ENCODE measurements at places on chromosomes 1 and 21.

DNA sequence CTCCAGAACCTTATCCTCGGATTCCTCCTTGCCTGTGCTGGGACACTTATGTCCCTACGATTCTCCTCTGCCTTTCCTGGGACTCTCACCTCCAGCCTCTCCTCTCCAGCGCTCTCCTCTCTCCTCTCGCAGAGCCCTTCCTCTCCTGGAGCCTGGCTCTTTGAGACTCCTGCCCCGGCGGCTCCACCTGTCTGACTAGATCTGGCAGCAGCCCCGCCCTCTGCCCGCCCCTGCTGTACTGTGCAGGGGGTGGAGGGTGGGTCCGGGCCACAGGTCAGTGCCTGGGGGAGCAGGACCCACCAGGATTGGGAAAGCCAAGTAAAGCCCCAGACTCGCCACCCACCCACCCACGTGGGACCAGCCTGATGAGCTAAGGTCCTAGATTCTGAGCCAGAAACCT lies 1.6 kb downstream of the ELOVL1 start:
- no peak for DNase-seq

GRCh38 chr1:211089536-211089935 lies 44.4 kb downstream of the KCNH1 start:
- DNase-seq: no peak

DNA sequence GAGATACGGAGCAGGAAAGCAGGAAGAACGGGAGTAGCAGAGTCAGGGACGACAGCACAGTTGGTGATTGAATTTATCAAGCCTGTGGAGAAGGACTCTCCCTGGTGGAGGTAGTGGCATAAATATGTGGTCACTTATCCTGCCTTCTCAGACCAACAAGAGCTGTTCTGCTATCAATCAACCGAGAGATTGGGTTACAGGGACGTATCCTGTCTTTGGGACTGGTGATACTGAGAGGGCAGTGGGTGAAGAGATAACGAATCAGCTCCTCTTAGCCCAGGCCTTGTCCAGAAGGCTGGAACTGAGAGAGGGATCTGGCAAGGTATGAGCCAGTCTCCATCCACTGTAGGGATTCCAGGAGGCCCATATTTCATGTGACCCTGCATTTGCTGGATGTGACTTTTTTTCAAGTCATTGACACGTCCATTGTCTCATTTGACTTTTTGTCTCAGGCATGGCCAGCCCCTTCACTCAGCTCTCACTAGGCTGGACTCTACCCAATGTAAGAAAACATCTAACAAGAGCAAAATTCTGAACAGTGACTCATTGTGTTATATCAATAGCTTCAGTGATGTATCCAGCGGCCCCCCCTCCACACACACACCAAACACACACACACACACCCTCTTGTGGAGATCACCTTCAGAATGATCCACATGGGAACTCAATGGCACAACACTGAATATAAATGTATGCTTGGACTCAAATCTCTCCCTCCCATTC lies 11.3 kb downstream of the C1orf116 start:
- DNase-seq: no peak

GRCh38 chr1:14280909-14281308 lies 317.6 kb upstream of the KAZN start:
- peak; percentile 85 for DNase-seq

GRCh38 chr1:238745069-238745468 lies 641.3 kb upstream of the CHRM3 start:
- DNase-seq: no peak

DNA sequence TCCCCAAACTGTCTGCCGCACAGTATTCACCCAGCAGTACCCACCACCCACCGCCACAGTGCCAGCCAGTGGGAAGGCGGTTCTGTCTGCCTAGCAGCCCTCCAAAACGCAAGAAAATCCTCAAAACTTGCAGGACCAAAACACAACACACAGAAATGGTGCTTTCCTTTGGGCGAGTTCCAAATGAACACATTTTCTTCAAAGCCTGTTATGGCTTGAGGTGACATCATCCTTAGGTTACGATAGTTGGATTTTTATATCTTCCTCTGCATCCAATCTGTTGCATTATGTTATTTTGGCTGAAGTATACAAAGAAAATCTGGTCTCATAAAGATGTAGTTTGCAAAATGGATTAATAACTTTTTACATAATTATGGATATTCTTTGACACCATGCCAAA lies 8.4 kb upstream of the SPRR3 start:
- no peak for DNase-seq

DNA sequence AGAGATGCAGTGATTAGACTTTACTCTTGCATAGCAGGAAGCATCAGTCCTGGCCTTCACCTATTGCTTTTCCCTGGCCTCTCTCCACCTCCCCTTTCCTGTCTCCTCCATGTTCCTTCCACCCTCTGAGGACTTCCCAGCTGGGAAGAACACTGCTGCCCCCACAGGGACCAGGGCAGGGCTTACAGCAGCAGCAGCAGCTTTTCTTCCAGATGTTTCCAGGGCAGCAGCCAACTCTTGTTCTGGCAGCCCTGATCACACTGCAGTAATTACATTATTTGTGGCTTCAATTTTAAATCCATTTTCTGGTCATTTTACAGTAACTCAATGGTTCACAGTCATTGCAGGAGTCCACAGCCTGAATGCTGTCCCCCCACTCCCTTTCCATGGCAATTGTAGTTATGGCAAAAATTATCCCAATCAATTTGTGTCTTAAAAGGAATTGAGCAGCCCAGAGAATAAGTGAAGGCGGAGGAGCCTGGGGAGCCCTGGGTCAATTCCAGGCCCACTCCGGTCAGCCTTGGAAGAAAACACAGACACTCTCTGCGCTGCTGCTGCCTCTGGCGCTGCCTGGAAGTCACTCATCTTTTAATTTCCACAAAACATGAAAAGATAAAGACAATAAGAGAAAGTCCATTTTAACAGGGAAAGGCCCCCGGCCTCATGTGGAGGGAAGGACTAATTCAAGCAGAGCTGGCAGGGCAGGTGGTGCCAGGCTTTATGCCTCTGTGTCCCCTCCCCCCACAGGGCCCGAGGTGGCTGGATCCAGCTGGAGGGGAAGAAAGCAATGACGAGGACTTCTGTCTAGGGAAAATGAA lies 148.6 kb downstream of the GRIK3 start:
- no peak for DNase-seq

- no peak for DNase-seq
Observed at GRCh38 chr1:71399594-71399993, 318.8 kb upstream of the ZRANB2 start.

DNA sequence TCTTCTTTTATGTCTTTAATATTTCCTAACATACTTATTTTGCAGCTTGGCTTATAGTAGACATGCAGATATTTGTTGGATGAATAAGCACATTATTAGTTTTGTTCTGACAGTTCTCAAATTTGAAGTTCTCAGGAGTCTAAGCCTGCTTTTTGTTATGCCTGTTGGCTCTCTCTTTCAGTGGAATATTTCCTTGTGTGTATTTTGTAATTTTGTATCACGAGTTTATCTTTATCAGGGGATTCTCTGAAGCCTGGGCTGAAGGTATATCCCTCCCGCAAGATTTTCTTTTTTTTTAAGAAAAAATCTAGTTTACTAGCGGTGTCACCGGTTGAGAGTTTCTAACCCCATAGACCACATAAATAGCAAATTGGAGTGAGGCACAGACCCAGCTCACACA lies 105.9 kb downstream of the RGL1 start:
- DNase-seq: no peak

- DNase-seq: no peak
Observed at GRCh38 chr1:19533626-19534025, 48.3 kb upstream of the CAPZB start.

GRCh38 chr1:214823311-214824117 lies 220.5 kb downstream of the CENPF start:
- no peak for DNase-seq

GRCh38 chr21:40540216-40540615 lies 306.7 kb downstream of the DSCAM start:
- no peak for DNase-seq

GRCh38 chr21:31354122-31354521 lies 10.1 kb upstream of the TIAM1 start:
- DNase-seq: no peak

DNA sequence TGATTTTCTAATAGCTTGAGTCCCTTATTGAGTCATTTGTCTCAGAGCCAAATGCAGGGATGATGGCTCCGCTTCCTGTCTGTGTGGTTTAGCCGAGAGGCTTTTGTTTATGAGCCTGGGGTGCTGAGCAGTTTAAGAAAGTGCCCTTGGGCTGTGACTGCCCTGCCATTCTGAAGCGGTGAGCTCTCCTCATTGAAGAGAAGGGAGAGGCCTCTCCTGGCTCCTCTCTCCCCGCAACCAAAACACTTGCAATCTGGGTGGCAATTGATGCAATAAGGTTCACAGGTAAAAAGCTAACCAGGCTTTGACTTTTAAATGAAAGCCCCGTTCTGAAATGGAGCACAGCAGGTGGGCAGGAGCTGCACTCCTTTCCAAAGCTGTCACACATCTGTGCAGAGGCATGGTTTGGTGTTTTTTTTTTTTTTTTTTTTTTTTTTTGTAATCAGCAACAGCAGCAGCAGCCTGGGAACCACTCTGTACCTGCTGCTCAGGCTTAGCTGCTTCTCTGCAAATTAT lies 403.7 kb downstream of the SIPA1L2 start:
- peak; percentile 49 for DNase-seq

GRCh38 chr1:210291786-210292230 lies 36.9 kb upstream of the HHAT start:
- DNase-seq: no peak

DNA sequence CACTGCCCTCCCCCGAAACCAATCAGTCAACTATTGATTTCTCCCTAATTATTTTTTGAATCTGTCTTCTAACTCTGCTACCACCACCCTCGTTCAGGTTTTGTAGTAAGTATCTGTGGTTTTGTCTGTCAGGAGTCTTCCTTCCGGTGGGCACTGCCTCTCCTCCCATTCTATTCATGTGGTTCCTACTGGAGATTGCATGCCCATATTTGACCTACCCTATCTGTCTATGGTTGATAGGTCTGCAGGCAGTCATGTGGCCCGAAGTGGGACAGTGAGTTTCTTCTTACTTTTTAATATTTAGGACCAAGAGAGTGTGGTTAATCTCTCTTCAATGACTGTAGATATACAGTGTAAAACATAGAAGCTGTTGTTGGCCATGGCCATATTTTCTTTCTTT lies 17.8 kb upstream of the MAST2 start:
- DNase-seq: no peak

- no peak for DNase-seq
Observed at GRCh38 chr1:216826214-216826613, 103.0 kb upstream of the ESRRG start.

DNA sequence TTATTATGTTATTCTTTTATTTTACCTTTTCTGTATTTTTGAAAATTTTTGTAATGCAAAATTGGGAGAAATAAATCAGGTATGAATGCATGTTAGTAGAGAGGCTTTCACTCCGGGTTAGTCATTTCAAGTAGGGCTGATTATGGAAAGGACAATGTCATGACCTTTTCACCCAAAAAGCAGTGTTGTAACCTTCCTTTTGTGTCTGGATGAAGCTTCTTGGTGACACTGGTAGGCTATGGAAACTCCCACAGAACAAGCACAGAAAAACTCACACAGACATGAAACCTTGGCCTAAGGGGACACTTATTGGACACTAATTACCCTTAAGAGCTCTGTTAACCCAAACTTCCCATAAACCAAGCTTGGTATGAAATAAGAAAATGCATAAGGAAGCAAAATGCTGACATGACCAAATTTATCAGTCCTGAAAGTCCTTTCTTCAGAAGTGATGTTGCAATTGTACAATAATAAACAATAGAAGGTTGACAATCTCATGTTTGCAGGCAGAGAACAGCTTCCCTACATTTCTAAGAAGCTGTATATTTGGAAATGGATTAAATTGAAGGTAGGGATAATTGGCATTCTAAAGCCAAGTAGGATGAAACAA lies 70.0 kb upstream of the KCNJ15 start:
- DNase-seq: peak; percentile 9

- DNase-seq: no peak
Observed at GRCh38 chr1:53460666-53461322, 1.6 kb downstream of the DMRTB1 start.

DNA sequence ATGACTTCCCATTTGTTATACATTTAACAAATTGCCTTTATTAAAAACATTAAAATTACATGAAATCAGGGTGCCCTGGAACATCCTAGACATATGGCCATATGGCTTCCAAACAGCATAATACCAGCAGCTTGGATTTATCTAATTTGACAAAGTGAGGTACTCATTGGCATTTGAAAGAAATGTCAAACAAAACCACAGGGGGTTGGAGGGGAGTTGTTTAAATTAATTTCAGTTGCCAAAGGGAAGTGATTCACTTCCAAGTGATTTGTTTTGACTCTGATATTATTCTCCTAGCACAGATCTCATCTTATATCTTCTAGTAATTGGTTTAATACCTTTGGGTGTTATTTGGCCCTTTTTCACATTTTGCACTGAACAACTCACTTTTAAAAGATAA lies 24.5 kb upstream of the POU2F1 start:
- DNase-seq: peak; percentile 34

DNA sequence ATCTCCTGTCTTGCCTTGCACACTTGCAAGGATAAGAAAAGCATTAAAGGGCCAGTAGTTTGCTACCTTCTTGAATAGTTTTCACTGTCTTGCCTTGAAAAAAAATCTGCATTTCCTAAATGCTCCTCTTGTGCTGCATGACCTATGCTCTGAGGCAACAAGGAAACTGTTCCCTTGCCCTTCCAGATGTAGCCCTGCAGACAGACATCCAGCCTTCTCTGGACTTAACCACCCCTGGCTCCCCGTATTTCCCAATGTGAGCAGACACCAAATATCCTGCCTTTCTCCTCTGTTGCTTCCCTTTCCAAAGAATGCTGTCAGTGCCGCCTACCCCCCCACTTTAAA lies 177.6 kb downstream of the GABPA start:
- DNase-seq: no peak

GRCh38 chr21:34771512-34772028 lies 102.8 kb downstream of the CLIC6 start:
- DNase-seq: no peak

- DNase-seq: no peak
Observed at GRCh38 chr1:191582169-191582568, 576.1 kb upstream of the RGS18 start.

- DNase-seq: peak; percentile 78
Observed at GRCh38 chr1:8424539-8425116, 106.7 kb downstream of the SLC45A1 start.

DNA sequence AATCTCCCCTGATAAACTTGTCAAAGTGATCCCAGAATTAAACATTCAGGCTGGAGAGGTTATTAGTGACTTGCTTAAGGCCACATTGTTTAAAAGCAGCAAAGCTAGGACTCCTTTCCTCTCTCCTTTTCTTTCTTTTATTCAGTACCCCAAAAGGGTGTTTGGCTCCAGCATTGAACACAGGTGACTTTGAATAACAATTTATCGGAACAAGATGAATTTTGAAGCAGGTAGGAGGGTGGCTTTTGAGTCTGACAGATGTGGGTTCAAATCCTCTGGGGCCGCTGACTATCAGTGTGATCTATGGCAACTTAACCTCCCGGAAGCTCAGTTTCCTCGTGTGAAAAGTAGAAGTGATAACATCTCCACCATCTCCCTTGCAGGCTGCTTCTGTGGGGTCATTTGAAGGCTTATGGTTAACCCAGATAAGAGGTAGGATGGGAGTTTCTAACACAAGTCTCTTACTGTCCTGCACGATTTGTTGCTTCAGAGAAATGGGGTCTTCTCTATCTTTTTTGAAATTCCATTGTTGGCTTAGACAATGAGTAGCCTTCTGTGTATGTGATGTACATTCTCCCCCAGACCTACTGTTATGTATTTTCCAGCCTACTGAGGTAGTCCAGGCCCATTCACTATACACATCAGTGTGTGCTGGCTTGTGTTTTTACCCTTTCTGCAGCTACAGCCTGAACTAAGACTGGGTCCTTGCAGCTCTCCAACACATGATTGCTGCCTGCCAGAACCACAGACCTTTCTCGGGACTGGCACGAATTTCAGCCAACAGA lies 29.0 kb downstream of the JUN start:
- DNase-seq: no peak

- DNase-seq: no peak
Observed at GRCh38 chr1:202230061-202230938, 36.7 kb downstream of the LGR6 start.
